ENCODE measurements at places on chromosomes 7 and 10.

GRCh38 chr7:127997226-127997922, 33.9 kb downstream of the LRRC4 start:
- DNase-seq = no peak

GRCh38 chr10:63717027-63717715, 196.0 kb downstream of the REEP3 start:
- no peak for DNase-seq

- peak; percentile 35 for DNase-seq
These were observed at the start of gene GIMAP2 for GRCh38 chr7:150685219-150686029. Gene GIMAP2 (plus strand): TSS chr7:150685706. CDS start chr7:150687060, 1,354 bp downstream.

DNA sequence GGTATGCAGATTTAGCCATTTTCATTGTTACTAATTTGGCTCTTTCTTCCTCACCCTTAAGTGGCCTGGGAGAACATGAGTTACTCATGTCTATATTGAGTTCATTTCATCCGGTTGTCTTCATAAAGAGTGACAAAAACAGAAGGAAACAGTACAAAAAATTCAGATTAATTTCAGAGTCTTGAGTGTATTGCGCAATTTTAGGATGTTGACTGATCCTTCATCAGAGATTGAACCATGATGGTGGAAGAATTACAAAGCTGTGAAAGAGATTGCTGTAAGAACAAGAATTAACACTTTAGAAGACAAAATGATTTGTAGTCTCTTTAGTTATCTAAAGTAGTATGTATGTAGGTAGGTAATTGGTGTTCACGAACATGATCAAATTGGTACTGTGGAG, 194.0 kb upstream of the PPP1R3A start:
- no peak for DNase-seq

DNA sequence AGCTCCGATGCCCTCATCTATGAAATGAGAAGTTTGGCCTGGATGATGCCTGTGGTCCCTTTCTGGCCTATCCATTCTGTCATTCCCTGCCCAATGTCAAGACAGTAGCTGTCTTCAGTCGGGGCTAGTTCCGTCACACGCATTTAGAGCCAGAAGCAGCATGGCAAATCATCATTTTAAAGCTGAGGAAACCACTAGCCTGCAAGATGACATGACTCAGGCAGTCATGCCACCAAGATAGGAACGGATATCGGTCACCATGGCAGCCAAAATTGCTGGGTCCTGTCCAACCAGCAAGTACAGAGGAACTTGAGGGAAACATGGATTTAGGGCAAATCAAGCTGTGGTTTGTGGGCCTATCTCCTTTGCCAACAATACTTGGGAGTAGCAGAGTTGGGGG, 64.5 kb upstream of the MRLN start:
- no peak for DNase-seq

- no peak for DNase-seq
These were observed 142.2 kb downstream of the TRIL start for GRCh38 chr7:28815928-28816373.

- peak; percentile 45 for DNase-seq
These were observed 76.8 kb upstream of the FAM180A start for GRCh38 chr7:135825406-135825805.

DNA sequence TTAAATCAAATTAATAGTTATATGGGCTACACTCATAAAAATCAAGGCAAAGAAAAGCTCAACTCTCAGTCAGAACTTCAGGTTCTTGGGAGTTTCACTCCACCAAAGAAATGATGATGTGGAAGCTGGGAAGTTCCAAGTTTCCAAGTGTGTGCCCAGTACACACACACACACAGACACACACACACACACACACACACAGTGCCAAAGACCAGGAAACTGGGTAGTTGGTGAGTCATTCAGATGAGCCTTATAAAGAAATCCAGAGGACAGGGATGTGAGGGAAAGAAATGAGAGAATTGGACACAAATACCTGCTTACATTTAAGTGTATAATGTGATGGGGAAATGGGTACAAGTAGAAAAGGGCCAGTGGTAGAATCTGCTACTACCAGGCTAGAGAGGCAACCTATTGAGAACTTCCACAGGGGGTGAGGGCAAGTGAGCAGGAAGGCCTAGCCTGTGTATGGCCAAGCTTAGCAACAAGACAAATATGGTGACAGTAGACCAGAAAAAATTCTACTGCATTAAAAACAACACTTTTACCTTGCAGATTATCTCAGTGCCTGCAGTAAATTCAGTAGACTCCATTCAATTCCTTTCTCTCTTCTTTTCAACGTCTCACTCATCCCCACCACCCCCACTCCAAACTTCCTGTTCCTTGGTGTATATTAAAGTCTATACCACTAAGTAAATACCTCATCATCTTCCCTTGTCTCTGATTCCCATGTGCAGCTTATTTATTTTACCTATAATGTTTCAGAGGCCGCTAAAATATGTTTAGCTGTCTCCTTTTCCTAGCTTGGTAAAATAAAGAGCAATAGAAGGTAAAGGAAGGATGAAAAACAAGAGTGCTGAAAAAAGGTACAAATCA, 95.0 kb downstream of the CABCOCO1 start:
- no peak for DNase-seq

DNA sequence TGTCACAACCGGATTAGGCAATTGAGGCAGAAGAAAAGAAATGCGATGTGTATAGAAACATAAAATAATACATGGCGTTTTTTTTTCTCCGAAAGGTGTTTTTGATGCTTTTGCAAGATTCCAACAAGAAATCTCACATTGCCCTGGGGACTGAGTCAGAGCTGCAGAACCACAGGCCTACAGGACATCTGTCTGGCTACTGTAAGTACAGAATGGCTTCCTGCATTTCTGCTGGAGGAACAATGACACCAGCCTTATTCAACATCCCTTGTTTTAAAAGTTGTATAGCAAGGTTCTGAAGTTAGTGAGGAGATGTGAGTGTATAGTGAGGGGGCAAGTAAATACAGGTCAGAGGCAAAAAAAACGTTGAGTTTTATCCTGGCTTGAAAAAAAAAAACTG, 256.4 kb downstream of the ABCA13 start:
- DNase-seq = no peak

DNA sequence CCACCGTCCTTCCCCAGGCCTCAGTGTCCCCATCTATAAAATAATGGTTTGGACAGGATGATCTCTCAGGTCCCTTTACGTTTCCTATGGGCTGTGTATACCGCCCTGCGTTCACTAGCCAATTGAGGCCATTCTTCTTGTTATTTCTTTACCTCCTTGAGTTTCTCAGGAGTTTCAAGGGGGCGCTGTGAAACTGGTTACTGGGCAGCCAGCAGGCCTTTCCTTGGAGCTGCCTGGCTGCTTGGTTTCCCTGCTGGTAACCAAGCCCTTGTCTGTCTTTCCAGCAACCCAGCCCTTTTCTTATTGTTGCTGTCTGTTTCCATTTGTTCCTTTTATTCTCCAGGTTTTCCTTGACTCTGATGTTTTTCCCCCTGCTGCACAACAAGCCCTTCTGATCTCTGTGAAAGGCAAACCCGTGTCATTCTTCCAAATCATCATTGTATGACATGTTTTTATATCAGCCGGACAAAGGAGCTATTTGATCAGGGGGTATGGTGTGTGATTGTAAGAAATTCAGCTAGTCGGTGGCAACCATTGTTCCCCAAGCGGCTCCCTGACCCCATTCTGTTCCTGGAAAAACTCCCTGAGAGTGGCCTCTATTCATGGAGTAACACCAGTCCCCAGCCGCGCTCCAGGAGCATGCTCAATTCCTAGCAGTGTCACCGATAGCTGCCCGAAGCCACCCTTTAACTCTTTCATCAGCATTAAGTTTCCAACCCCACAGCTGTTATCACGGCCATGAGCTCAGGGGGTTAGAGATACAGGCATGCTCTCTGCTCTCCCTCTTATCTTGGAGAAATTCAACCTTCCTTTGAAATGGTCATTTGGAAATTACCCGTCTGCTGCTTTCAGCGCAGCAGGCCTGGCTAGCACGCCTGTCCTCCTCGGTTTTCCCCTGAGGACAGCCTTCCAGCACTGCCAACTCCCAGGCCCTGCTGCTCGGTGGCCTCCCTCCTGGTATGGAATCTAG, 26.6 kb downstream of the FGF8 start:
- no peak for DNase-seq

- no peak for DNase-seq
These were observed 631 bp downstream of the POR start for GRCh38 chr7:75915416-75916156.

DNA sequence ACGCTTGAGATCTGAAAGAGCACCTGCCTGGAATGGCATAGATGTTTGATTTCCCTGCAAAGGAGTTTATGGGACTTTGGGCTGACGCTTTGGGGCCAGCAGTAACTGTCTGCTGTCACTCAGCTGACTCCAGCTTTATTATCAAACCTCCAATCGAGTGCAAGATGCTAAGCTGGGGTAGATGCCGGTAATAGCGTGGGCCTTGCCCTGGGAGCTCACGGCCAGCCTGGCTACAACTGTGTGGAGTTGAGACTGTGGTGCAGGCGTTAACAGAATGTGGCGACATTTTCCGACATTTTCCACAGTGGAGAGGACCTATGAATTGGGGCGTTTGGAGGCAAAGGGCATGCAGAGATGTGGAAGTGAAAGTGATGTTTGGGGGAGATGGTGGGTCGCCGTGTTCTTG, 1.3 kb downstream of the CHST12 start:
- DNase-seq = no peak

DNA sequence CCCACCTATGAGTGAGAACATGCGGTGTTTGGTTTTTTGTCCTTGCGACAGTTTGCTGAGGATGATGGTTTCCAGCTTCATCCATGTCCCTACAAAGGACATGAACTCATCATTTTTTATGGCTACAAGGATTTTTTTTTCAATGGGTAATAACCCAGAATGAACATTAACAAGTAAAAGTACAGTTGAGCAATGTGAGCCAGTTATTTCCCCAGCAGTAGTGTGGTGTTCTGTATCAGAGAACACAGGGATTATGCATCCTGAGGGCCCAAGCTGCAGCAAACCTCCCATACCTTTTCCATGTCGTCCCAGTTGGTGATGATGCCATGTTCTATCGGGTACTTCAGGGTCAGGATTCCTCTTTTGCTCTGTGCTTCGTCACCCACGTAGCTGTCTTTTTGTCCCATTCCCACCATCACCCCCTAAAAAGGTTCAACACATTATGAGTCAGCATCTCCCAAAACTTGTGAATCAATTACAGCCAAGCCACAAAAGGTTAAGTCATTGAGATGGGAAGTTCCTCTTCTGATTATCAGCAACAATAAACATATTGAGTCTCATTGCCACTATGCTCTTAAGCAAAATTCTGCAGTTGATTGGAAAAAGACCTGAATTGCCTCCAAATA, 5.5 kb downstream of the ACTA2 start:
- DNase-seq = no peak

- no peak for DNase-seq
These were observed 37.3 kb upstream of the AKR1C2 start for GRCh38 chr10:5040781-5041470.

GRCh38 chr10:108598320-108598695, 1325.0 kb downstream of the XPNPEP1 start:
- no peak for DNase-seq

DNA sequence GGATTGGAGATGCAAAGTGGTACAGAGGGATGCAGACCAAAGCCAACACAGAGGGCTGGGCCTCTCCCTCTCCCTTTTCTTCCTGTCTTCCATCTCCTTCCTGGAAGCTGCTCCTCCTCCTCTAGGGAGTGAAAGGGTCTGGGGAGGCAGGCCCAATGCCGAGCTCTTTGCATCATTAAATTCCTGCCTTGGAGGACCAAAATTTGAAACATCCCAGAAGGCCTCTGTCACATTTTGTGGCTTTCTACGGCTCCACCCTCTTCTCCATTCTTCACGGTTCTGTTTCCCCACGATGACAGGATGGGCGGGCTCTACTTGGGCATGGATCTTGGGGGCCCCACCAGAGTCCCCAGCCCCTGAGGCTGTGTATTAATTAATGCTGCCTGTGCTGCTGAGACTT, 76.4 kb downstream of the NEURL1 start:
- DNase-seq = no peak

Measured in COLO829 (cell line).